ENCODE measurements at places on chromosomes 7 and 10. TPM values are rescaled to one million over a fixed set of nuclear protein-coding genes. Genes with fewer than 3 reads are reported as not detected.

DNA sequence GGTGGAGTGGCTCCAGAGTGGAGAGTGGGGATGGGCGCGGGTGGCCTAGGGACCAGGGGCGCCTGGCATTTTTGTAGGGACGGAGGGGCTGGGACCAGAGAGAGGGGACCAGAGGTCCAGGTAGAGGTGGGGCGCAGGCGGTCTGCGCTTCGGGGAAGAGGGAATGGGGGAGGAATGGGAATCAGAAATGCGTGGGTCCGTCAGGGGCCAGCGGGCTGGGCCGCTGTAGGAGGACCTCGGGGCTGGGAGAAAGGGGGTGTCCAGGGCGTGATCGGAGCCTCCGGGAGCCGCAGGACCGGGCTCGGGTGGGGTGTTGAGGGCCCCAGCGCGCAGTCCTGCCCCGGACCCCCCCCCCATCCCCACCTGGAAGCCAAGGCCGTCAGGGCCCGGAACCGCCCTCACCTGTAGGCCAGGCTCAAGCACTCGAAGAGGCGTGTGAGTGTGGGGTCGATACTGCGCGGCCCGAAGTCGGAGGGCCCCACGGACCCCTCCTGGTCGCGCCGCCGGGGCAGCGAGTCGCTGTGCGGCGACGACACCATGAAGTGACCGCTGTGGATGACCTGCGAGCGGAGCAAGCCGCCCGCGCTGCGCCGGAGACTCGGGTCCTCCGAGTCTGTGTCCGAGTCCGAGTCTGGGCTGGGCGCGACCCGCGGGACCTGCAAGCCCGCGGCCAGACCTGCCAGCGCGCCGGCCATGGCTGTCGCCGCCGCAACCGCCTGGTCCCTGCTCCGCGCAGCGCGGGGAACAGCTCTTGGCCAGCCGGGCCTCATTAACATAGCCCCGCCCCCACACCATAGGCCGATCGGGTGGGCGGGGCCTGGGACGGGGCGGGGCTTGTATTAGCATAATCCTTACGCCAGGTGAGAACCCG is at the start of gene MLXIPL:
Gene MLXIPL (minus strand): TSS at position 725 of the 871 bp plus-strand sequence. CDS start 30 bp downstream, at position 695.
- peak; percentile 99 for DNase-seq

GRCh38 chr10:12538491-12538995 is 189.2 kb downstream of the CAMK1D start:
- DNase-seq, result no peak

DNA sequence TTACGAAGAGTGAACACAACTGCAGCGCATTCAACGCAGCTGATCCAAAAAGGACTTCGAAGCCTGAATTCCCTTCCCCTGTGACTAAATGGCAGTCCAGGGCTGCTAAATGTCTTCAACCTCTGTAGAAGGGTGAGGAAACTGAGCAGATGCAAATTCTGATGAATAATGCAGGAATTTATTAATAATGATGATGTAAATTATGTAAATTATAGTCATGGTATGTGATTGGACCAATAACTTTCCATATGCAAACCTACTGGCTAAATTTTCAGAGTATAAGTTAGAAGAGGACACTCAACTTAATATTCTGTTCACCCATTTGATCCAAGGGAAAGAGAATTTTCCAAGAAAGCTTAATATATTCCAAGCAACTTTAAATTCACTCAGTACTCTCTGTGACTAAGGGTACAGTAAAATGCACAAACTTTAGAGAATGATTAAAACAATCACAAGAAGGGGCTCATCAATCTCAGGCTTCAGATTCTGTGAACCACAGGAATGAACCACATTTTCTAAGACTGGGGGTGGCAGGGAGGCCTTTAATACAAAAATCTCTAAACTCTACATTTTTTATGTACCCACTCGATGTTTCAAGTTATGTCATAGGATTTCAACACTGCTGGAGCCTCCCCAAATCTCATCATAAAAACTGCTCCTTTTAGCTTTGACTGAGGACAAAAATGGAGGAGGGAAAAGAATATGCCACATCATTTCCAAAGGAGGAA is 3.5 kb downstream of the FGFR2 start:
- DNase-seq, result no peak

DNA sequence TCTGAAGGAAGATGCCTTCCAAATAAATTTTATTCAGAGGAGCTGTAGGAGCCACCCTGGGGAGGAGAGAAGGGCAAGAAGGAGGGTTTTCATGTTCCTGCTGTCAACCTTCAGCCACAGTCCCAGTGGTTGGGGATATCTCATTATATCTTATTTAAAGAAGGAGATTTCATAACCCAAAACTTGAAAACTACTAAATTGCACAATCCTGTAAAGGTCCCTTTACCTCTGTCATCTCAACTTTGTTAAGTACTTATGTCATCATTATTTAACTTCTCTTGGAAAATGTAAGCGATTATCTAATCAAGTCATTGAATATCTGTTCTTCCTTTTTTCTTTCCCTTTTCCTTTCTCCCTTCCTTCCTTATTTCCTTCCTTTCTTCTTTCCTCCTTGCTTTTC is 794.5 kb upstream of the IGFBP3 start:
- DNase-seq, result no peak

- DNase-seq, result no peak
Observed at GRCh38 chr10:110851020-110851612, 20.6 kb upstream of the PDCD4 start.

GRCh38 chr10:35200487-35200886 is 73.8 kb downstream of the CREM start:
- no peak for DNase-seq

- peak; percentile 28 for DNase-seq
Observed at GRCh38 chr10:124063750-124064603, 29.4 kb downstream of the CHST15 start.

DNA sequence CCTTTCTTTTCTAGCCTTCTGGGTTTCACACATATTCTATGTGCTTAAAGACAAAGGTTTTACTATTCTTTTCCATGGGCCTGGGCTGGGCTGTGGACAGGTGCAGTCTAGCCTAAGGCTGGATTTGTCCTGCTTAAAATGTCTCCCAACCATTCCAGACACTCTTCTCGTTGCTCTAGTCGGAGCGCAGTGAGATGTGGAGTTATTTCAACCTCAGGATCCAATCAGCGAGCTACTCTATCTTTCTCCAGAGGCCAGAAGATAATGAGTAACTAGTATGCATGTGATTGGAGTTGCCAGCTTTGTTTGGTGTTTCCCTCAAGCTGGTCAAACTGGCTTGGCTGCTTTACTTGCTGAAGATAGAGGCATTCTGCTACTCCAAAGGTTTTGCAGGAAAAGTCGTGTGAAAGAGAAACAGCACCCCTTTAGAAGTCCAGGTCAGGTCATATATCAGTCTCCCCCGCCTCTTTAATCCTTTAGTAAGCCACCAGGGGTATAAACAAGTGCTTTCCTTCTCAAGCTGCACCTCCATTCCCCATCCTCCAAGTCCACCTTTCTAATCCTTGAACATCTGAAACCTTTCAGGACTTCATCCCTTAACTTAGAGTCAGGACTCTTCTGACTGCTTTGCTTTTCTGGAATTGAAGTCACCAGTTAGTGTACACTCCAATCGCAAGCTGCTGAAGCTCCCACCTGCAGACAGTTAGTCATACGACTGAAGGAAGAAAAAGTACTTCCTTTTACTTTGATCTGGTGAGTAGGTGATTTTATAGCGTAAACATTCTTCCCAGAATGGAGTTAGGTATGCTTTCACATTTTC is 78.8 kb downstream of the DNMBP start:
- DNase-seq, result peak; percentile 37

VIPR2 gene
- total RNA-seq, result 2.5 TPM

NKX1-2 gene
- 57.8 TPM for total RNA-seq

COMMD3 gene
- 1.8 TPM for total RNA-seq

TBATA gene
- not detected for total RNA-seq

Measured in H7 (cell line).